Osteocyte (in vitro differentiated cells): ENCODE measurements at places on chromosomes 11 and 22. TPM values are rescaled to one million over a fixed set of nuclear protein-coding genes. Genes with fewer than 3 reads are reported as not detected.

NTM gene
- total RNA-seq: 82.7 and 84.1 TPM in 2 replicates

DNA sequence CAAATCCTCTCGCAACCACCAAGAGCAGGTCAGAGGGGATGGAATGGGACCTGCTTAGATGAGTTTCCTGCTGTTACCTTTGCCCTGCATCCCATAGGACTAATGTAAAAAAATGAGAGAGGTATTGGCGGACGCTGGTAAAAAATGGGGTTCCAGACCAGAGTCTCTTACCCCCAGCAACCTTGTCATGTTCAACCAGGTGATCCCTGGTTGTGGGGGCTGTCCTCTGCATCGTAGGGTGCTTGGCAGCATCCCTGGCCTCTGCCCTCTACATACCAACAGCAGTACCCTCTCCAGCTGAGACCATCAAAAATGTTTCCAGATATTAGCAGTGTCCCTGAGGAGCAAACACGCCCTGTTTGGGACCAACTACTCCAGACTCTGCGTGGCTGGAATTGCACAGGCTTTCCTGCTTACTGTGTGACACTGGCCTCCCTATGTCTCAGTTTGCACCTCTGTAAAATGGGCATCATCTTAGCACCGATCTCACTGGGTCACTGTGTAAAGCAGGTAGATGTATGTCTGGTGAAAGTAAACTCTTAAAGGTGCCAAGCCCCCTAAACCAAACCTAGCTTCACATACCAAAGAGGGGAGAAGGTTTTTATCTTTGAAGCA lies 1.5 kb downstream of the APOL6 start:
- no peak overlapping the region for H3K27ac ChIP-seq
- H3K27me3 ChIP-seq: no peaks in the 10 kb centered on the region
- H3K36me3 ChIP-seq: peaks cover 8% of the 10 kb centered on the region
- peak overlapping the region; percentile 91 for H3K4me3 ChIP-seq

C1QTNF5 gene
- total RNA-seq: 8.4 and 9.3 TPM in 2 replicates

PDGFB gene
- 16.8 and 20.0 TPM in 2 replicates for total RNA-seq

CABP4 gene
- total RNA-seq: 0.35 TPM in 1 of 2 replicates, not detected in the other

NXPE4 gene
- total RNA-seq: not detected in 2 replicates

CHADL gene
- 0.43 TPM in 1 of 2 replicates, not detected in the other for total RNA-seq

DNA sequence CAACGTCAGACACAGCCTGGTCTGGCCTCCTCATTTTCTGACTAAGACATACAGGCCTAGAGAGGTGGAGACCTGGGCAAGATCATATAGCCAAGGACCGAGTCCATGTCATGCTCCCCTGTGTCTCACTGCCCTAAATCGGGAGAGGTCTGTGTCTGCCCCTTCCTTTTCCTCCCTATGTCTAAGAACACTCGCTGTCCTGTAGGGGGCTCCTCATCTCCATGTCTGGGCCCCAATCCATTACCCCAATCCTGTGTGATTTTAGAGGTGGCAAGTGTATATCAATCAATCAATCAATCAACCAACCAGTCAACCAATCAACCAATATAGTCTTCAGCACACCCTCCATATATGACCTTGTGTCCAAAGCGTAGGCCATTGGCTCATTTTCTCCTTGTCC lies 125.7 kb downstream of the KIRREL3 start:
- no peaks in the 10 kb centered on the region for H3K36me3 ChIP-seq
- no peak overlapping the region for H3K4me3 ChIP-seq
- DNase-seq: no peak
- H3K4me1 ChIP-seq: no peaks in the 10 kb centered on the region
- no peaks in the 10 kb centered on the region for H3K27me3 ChIP-seq
- no peak overlapping the region for H3K27ac ChIP-seq

- no peaks in the 10 kb centered on the region for H3K27me3 ChIP-seq
- no peak for DNase-seq
- peak overlapping the region; percentile 81 for H3K27ac ChIP-seq
- peaks cover 49% of the 10 kb centered on the region for H3K4me1 ChIP-seq
- peaks cover 22% of the 10 kb centered on the region for H3K36me3 ChIP-seq
Measured at GRCh38 chr22:42623301-42623751, 8.6 kb upstream of the POLDIP3 start.

RASD2 gene
- not detected in 2 replicates for total RNA-seq

VWCE gene
- 8.8 and 10.7 TPM in 2 replicates for total RNA-seq

DNA sequence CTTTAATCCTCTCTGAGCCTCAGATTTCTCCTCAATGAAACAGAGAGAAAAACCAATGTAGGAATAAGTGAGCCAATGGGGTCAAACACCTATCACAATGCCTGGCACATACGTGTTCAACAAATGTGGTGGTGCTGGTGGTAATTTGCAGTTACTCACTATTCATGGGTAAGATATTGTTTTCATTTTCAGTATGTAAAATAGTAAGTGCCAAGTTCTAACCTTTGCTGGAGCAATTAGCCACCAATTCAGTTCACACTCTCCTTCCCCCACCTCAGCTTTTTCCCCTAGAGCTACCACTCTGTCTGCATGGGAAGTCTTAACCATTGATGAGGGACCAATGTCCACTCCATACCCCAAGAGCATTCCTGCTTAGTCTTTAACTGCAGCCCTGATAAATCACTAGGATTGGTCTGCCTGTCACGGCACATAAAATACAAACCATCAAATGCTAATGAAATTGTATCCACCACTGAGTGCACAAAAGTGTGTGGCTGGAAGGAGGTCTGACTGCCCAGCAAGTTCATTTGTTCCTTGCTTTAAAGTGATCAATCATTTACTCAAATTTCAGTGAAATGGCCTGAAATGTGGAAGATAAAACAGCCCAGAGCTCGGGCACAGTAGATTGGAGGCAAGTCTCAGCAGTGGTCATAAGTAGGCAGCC lies 187.4 kb upstream of the API5 start:
- H3K4me3 ChIP-seq: no peak overlapping the region
- H3K27ac ChIP-seq: no peak overlapping the region
- H3K27me3 ChIP-seq: no peaks in the 10 kb centered on the region
- H3K4me1 ChIP-seq: no peaks in the 10 kb centered on the region
- DNase-seq: no peak

DNA sequence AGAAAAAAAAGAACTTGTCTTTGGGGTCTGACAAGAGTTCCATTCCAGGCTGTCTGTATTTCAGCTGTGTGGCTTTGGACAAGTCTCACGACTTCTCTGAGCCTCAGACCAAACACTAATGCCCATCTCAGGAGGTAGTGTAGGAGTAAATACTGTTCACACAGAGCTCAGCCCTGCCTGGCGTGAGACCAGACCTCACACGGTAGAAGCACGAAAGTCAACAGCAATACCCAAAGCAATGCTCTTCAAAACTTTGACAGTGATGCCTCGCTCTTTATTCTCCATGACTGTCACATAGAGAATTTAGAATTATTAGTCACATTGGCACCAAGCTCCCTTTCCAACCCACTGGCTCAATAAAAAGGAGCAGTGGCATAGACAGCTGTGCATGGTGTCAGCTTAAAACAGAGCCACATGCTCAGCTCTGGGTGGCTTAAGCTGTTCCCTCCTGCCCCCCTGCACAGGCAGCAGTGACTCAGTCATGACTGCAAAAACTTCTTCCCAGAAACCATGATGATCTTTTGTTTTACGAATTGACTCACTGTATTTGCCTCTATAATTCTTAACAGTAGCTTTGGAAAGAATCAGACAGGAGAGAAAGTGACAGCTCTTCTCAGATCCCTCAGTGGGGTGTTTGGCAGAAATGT lies 74.0 kb upstream of the PHF21B start:
- DNase-seq: no peak
- H3K27me3 ChIP-seq: peaks cover 9% of the 10 kb centered on the region
- H3K27ac ChIP-seq: no peak overlapping the region
- no peaks in the 10 kb centered on the region for H3K36me3 ChIP-seq

- peaks cover 16% of the 10 kb centered on the region for H3K4me1 ChIP-seq
- H3K27me3 ChIP-seq: peaks cover 20% of the 10 kb centered on the region
- no peaks in the 10 kb centered on the region for H3K36me3 ChIP-seq
- H3K27ac ChIP-seq: no peak overlapping the region
- H3K4me3 ChIP-seq: no peak overlapping the region
Measured at GRCh38 chr22:43226377-43227238, 39.7 kb upstream of the TTLL12 start.

DNA sequence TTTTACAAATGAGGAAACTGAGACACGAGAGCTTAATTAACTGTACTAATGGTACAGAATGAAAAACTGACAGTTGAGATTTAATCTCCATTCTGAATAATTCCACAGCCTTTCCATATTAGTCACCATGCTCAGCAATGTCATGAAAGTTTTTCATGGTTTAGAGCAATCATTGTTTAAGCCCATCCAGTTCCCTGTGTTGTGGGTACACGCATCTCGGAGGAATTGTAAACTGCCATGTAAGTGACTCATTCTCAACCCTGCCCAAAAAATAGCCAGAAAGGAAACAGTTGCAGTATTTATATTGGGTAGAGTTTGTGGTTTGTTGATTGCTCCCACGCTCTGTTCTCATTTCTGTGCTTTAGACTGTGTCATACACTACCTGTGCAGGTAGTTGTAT lies 1790.8 kb downstream of the LRRC4C start:
- no peaks in the 10 kb centered on the region for H3K27me3 ChIP-seq
- no peak overlapping the region for H3K27ac ChIP-seq
- no peaks in the 10 kb centered on the region for H3K36me3 ChIP-seq
- DNase-seq: no peak
- H3K4me3 ChIP-seq: no peak overlapping the region

- DNase-seq: no peak
- no peaks in the 10 kb centered on the region for H3K27me3 ChIP-seq
- no peaks in the 10 kb centered on the region for H3K4me1 ChIP-seq
- no peak overlapping the region for H3K27ac ChIP-seq
Measured at GRCh38 chr22:19224557-19224956, 46.0 kb upstream of the SLC25A1 start.

CEP57 gene
- 31.3 and 37.0 TPM in 2 replicates for total RNA-seq

DNA sequence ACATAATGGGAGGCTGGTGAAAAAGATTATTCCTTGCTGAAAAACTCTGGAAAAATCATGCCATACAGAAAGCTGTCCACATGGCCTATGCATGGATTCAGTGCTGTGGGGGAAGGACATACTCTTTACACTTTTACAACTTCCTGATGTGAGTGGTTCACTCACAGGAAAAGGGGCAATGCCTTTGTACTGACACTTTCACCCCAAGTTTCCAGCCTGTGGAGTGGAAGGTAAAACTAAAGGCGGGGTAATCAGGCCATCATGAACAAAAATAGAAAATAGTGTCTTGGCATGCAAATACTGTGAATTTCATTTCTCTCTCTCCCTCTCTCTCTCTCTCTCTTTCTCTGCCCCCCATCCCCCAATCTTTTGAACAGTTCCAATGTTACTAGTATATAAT lies 281.8 kb downstream of the ETS1 start:
- H3K36me3 ChIP-seq: no peaks in the 10 kb centered on the region
- peaks cover 2% of the 10 kb centered on the region for H3K4me1 ChIP-seq
- no peak for DNase-seq
- no peak overlapping the region for H3K27ac ChIP-seq
- no peaks in the 10 kb centered on the region for H3K27me3 ChIP-seq

DNA sequence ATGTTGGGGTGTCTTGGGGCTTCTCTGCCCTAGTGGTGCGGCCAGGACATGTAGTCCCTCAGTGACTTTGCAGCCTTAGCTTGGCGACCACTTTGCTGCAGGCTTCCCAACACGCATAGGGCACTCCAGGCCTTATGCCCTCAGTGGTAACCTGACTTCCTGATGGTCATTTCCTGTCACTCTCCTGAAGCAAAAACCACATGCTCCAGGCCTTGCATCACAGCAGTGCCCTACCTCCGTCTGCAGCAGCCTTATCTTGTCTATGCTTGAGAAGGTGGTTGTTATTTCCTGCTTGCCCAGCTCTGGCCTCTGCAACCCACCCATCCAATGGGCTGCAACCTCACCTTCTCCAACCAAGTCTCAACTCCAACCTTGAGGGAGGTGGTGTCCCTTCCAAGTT lies 33.4 kb upstream of the PISD start:
- no peak overlapping the region for H3K4me3 ChIP-seq
- no peak for DNase-seq
- no peaks in the 10 kb centered on the region for H3K4me1 ChIP-seq
- no peak overlapping the region for H3K27ac ChIP-seq
- peaks cover 46% of the 10 kb centered on the region for H3K36me3 ChIP-seq
- no peaks in the 10 kb centered on the region for H3K27me3 ChIP-seq

DNA sequence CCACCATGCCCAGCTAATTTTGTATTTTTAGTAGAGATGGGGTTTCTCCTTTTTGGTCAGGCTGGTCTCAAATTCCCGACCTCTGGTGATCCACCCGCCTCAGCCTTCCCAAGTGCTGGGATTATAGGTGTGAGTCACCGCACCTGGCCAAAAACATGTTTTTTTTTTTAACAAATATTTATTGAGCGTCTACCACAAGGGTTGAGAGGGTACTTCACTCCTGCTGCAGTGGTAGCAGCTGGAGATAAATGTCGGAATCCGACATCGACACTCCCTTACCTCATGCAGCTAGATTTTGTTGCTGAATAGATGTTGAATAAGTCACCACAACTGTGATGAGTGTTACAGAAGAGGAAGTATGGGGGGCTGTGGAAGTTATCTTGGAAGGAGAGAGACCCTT lies 971 bp downstream of the DNAJB13 start:
- no peak for DNase-seq
- H3K36me3 ChIP-seq: no peaks in the 10 kb centered on the region
- H3K27me3 ChIP-seq: no peaks in the 10 kb centered on the region
- H3K27ac ChIP-seq: no peak overlapping the region
- H3K4me1 ChIP-seq: peaks cover 11% of the 10 kb centered on the region
- H3K4me3 ChIP-seq: no peak overlapping the region

- no peaks in the 10 kb centered on the region for H3K4me1 ChIP-seq
- no peaks in the 10 kb centered on the region for H3K27me3 ChIP-seq
- no peak overlapping the region for H3K4me3 ChIP-seq
Measured at GRCh38 chr11:133746663-133747306, 98.5 kb downstream of the SPATA19 start.

DNA sequence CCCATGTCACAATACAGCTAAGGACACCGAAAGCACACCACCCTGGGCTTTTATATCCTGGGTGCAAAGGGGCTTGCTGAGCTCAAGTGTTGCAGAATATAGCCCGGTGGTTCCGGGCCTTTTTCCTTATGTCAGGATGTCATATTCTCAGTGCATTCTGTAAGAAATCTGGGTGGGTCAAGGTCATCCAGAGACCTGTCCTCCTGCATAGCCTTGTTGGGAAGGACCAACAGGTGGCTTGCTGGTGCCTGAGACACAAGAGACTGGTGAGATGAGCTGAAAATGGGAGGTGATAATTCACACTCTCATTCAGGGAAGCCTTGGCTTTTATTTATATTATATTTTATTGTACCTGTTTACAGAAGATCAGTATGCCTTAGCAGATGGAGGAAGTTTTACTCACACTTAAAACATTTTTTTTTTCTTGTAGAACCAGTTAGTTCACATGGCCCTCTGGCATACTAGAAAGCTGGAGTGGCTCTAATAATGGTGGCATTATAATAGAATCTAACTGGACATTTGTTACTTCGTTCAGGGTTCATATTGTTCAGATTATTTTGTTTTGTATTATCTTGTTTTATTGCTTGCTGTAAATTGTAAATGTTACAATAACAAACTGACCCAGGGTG lies 14.6 kb upstream of the TMEM123 start:
- no peaks in the 10 kb centered on the region for H3K36me3 ChIP-seq
- no peak for DNase-seq
- H3K27ac ChIP-seq: no peak overlapping the region
- no peaks in the 10 kb centered on the region for H3K27me3 ChIP-seq
- no peak overlapping the region for H3K4me3 ChIP-seq
- H3K4me1 ChIP-seq: peaks cover 69% of the 10 kb centered on the region
